ENCODE measurements at places on chromosomes 7 and 10.
A peak's percentile ranks its signal among the peaks of the same experiment; 100 is the strongest.

DNA sequence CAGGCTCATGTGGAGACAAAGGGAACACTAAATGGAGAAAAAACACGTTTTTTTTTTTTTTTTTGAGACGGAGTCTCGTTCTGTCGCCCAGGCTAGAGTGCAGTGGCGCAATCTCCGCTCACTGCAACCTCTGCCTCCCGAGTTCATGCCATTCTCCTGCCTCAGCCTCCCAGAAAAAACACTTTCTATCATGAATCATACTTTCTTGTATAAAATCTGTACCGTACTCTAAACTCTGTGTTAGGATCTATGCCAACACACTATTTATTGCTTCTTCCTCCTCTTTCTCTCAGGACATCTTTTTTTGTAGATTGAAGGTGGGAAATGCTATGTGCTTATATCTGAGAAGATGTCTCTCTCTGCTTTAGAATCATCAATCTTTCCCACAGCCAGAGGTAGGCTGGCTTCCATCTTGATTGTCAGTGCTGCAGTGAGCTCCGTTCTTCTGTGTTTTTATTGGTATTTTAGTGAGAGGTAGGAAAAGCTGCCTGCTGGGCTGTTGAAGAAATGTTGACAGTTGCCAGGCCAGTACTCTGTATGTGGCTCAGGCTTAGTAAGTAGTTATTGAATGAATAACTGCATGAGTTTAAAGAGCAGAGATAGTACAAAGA, 101.1 kb downstream of the GPR85 start:
- peak; percentile 40 for DNase-seq

DNA sequence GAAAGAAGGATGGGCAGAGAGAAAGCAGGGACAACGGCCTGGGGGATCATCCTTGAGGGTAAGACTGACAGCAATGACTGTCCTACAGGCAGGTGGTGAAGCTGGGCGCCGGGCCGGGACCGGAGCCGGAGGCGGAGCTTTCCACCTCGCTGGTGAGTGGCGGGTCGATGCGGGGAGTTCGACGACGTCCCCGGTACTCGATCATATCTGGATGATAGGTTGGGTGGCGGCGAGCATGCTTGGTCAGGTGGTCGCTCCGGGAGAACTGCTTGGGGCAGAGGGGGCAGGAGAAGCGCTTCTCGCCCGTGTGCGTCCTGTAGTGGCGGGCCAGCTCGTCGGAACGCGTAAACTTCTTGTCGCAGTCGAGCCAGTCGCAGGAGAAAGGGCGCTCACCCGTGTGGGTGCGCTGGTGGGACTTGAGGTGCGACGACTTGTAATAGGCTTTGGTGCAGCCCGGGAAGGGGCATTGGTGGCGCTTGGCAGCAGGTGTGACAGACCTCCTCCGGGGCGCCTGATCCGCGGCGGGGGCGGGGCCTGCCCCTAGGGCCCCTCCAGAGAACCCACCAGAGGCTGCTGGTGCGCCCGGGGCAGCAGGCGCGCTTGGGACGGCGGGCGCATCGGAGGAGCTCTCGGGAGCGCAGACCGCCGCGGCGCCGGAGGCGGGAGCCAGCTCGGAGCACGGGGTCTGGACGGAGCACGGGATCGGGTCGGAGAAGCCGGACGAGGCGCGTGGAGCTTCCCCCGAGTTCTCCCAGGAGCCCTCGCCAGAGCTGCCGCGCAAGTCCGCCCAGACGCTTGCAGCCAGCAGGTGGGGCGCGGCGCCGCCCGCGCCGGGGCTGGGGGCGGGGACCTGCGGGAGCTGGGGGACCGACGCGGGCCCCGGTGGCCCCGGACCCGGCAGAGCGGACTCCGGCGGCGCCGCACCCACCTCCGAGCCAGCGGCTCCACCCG, 752 bp downstream of the KLF14 start:
- no peak for DNase-seq

DNA sequence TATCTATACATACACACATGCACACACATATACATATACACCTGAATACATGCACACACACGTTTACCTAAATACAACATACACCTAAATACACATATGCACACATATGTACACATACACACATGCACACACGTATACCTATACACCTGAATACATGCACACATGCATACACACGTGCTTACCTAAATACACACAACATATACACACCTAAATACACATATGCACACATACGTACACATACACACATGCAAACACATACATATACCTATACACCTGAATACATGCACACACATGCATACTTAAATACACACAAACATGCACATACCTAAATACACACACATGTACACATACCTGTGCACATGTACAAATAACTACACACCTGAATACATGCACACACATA, 433.8 kb upstream of the FOXK1 start:
- DNase-seq = no peak

GRCh38 chr7:143496263-143496662, 18.6 kb downstream of the TAS2R41 start:
- no peak for DNase-seq

- DNase-seq = no peak
Measured at GRCh38 chr7:40899151-40899550, 764.3 kb downstream of the SUGCT start.

GRCh38 chr7:74428023-74428422, 25.7 kb upstream of the GTF2IRD1 start:
- DNase-seq = no peak

GRCh38 chr7:20607216-20607615, 8.3 kb upstream of the ABCB5 start:
- peak; percentile 28 for DNase-seq

DNA sequence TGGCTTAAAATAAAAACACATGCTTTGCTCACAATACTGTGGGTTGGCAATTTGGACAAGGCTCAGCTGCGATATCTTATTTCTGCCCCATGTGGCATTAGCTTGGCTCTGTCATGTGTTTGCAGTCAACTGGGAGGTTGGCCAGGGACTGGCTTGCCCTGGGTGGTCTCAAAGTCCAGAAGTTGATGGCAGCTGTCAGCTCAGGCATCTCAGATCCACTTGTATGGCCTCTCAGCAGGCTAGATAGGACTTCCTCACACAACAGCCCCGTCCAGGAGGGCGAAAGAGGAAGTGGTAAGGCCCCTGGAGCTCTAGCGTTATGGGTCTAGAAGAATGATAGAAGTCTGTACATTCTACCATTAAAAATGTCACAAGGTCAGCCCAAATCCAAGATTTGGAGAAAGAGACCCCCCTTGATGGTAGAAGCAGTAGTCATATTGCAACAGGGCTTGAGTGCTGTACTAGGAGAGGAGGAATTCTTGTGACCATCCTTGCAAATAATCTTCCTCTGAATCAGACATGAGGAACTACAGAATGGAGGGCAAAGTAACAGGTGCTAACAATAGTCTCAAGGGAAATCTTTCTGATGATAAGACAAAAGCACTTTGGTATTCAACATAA, 166.2 kb downstream of the FAM107B start:
- DNase-seq = no peak

DNA sequence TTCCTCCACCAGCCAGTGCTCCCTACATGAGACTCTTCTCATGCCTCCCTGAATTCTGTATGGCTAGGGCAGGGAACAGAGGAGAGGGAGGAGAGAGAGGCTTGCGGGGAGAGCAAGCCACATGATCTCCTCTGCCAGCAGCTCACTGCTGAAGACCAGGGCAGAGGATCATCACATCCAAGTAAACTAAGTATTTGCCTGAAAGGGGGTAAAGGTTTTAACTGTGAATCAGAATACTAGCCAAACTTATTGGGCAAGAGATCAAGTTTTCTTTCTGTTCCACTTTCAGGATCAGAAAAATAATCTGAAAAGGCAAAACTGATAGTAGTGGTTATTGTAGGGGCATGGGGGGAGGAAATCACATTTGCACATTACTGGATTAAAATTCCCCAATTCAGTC, 17.8 kb upstream of the ERCC6 start:
- no peak for DNase-seq

GRCh38 chr7:151366166-151366879, 24.7 kb downstream of the NUB1 start:
- no peak for DNase-seq

DNA sequence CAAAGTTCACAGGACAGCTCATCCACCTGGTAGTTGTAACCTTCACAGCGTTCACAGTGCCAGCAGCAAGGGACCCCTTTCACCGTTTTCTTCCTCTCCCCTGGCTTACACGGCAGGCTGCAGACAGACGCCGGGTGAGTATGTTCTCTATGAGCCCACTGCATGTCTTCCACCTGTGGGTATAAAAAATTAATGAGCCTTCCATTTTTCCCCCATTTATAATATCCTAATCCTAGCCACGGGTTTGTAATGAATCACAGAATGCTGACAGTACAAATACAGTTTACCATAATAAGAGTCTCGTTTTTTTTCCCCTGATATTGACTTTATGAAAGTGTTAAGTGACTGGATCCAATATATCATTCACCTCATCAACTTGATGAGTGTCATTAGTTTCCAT, 719.0 kb downstream of the GRM8 start:
- DNase-seq = no peak

- peak; percentile 7 for DNase-seq
Measured at GRCh38 chr10:14356921-14357320, 26.2 kb upstream of the FRMD4A start.

GRCh38 chr10:118626953-118627352, 31.5 kb upstream of the PRLHR start:
- no peak for DNase-seq

GRCh38 chr10:60137292-60137992, 231.1 kb upstream of the CCDC6 start:
- DNase-seq = peak; percentile 26

- no peak for DNase-seq
Measured at GRCh38 chr10:22310928-22311327, 5.3 kb upstream of the COMMD3 start.

- no peak for DNase-seq
Measured at GRCh38 chr7:151089893-151090730, 3.8 kb downstream of the AGAP3 start.

- DNase-seq = peak; percentile 98
Measured at GRCh38 chr7:39948956-39949928, 814 bp upstream of the CDK13 start.

GRCh38 chr7:3408814-3409595, 108.0 kb downstream of the SDK1 start:
- no peak for DNase-seq

- peak; percentile 13 for DNase-seq
Measured at GRCh38 chr7:142960955-142961512, 1.1 kb downstream of the KEL start.

DNA sequence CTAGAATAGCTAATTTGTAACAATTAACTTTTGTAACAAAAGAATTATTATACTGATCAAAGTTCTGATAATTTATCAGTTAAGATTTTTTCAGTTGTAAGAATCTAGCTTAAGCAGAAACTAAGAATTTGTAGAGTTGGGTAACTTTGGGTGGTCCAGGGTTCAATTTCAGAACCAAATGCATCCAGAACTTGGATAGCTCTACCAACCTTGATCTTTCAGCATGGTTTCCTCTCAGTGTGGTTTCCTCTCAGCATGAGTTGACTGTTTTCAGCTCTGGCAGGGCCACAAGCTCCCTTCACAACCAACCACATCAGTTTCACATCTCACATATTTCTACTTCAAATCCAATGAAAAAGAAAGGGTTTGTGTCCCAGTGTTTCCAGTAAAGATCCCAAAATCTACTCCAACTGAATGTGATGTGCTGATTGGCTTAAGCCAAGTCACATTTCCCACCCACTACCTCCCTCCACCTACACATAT, 3.3 kb upstream of the FAS start:
- no peak for DNase-seq

- no peak for DNase-seq
Measured at GRCh38 chr10:44467900-44468299, 83.0 kb upstream of the CXCL12 start.

DNA sequence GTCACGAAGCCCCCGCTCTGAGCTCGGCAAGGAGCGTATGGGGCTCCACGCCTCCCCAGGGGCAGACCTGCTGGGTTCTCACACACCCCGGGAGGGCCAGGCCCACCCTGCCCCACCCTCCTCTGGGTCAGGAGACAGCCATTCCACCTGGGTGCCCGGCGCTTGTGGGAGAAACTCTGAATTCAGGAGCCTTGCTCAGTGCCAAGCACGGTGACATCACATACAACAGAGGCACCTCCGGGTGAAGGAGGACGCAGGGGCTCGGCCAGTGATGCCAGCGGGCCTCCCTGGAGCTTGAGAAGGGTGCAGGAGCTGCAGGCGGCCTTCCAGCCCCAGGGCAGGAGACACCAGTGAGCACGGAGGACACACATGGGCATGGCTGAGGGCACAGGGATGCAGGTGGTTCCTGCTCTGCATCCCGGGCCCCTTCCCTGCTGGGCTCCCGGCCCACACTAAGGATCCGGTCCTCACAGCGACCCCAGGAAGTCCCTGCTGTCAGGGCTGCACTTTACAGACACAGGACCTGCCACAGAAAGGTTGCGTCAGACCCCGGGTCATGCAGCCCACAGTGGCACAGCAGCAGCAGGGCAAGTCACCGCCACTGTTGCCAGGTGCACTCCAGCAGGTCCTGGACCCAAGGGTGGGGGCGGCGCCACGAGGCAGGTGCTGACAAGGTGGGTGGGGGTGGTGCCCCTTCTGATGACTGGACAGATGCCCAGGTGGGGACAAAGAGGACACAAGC, 108.0 kb downstream of the MAD1L1 start:
- DNase-seq = no peak

DNA sequence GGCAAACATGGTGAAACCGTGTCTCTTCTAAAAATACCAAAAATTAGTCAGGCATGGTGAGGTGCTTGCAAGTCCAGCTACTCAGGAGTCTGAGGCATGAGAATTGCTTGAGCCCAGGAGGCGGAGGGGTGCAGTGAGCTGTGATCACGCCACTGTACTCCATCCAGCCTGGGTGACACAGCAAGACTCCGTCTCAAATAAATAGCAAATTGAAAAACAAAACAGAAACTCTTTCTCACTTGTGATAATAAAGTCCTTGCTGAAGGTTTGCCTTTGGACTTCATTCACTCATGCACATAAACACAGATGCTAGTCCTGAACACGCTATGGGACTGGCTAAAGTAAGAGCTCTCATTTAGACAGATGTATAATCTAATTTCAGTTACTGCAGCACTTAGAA, 37.6 kb downstream of the ANK3 start:
- DNase-seq = no peak

DNA sequence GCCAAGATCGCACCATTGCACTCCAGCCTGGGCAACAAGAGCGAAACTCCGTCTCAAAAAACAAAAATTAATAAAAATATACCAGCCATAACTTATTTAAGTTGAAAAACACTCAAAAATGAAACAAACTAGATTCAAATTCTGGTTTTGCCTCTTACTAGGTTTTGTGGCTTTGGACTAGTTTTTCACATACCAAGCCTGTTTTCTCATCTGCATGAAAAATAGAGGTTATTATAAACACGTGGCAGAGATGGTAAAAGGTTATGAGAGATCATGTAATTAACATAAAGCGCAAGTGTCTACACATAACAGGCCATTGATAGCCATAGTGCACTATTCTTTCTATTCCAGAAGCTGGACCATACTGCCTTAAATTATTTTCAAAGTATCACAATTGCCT, 35.5 kb upstream of the CABCOCO1 start:
- DNase-seq = no peak
